ENCODE measurements at places on chromosomes 1 and 21. TPM values are rescaled to one million over a fixed set of nuclear protein-coding genes. Genes with fewer than 3 reads are reported as not detected.

The ETV3L gene
- total RNA-seq, result not detected

The TMEM269 gene
- total RNA-seq, result 0.47 TPM

The SH3BGR gene
- total RNA-seq, result 0.86 TPM

The NOC2L gene
- total RNA-seq, result 45.2 TPM

The ILDR2 gene
- 0.34 TPM for total RNA-seq

The AK4 gene
- total RNA-seq, result 0.05 TPM

The ZSCAN20 gene
- 0.65 TPM for total RNA-seq

The XCL2 gene
- total RNA-seq, result not detected

The NSL1 gene
- 18.6 TPM for total RNA-seq

The ORC1 gene
- total RNA-seq, result 2.0 TPM

The PTPRC gene
- 813 TPM for total RNA-seq

The TCP10L gene
- total RNA-seq, result not detected

The ROR1 gene
- not detected for total RNA-seq

The MIGA1 gene
- 14.7 TPM for total RNA-seq

The SERTAD4 gene
- total RNA-seq, result not detected

The FALEC gene
- total RNA-seq, result not detected

- no peak for DNase-seq
Observed at GRCh38 chr1:2312515-2313301, 78.6 kb downstream of the MORN1 start.

GRCh38 chr1:7654725-7655124, 116.4 kb upstream of the VAMP3 start:
- no peak for DNase-seq

DNA sequence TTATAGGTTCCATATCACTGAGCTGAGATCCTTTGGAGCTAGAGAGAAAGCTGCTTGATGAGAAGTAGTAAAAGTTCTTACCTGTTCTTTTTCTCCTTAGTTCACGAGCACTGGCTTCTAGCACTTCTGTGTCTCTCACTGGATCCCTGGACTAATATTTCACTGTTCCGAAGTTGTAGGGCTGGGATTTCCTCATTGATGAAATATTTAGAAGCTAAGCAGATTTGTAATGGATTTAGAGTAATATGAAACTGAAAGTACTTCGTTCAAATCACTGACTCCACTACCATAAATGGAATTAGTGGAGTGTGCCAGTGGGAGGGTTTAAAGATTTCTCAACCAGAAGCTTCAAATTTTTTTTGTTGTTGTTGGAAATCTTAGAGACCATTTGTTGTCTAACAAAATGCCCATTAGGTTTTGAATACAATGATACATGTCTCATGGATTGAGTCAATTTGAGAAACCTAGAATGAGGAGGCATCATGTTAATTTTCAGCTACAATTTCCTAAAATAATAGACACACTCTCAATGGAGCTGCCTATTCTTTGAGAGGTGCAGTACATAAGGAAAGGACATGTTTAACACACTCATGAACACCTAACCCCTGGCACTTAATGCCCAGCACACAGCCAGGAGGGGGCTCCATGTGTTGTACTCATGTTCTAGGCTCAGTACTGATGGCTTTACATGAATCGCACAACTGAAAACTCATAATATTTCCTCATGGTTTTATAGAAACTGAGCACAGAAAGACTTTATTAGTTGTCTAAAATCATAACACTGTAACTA, at the start of gene GBP1:
TSS of gene GBP1 (minus strand) at position 130 of the 790 bp plus-strand sequence. CDS start 1,974 bp downstream, outside the sequence.
- DNase-seq, result no peak

GRCh38 chr1:79310609-79311008, 304.1 kb upstream of the ADGRL4 start:
- no peak for DNase-seq

DNA sequence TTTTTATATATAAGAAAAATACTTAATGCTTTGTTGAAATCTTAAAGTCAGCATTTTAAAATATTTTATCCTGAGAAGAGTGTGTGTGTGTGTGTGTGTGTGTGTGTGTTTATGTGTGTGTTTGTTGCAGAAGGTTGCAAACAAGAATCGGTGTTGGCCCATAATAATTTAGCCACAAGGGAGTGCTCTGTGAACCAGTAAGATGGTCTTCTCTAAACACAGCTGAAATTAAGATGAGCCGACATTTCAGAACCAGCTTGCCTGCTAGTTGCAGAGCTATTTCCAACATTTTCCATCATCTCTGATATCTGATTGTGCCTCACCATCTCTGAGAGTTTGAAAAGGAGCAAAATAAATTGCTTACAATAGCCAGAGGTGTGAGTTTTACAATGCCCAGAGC, 158.8 kb upstream of the SGIP1 start:
- no peak for DNase-seq

DNA sequence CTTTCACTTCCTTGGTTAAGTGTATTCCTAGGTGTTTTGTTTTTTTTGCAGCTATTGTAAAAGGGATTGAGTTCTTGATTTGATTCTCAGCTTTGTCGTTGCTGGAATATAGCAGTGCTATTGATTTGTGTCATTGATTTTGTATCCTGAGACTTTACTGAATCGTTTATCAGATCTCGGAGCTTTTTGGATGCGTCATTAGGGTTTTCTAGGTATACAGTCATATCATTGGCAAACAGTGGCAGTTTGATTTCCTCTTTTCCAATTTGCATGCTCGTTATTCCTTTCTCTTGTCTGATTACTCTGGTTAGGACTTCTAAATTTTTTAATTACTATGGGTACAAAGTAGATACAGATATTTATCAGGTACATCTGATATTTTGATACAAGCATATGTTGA, 75.4 kb downstream of the SLC35A3 start:
- no peak for DNase-seq

DNA sequence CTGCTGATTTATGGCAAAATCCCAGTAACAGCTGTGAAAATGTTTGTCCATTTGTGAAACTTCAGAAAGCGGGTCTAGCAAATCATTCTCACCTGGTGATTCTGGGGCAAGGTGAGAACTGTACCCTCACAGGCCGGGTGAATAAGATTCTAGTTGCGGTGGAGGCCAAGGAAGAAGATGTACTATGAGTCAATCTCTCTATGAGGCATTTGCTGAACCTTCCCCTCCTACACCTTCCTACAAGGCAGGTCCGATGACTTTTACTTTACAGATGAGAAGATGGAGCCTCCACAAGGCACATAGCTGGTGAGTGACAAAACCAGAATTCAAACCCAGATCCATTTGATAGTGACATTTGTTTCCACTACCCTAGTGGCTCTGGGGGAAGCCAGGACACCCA, 72.7 kb downstream of the BACH1 start:
- no peak for DNase-seq

DNA sequence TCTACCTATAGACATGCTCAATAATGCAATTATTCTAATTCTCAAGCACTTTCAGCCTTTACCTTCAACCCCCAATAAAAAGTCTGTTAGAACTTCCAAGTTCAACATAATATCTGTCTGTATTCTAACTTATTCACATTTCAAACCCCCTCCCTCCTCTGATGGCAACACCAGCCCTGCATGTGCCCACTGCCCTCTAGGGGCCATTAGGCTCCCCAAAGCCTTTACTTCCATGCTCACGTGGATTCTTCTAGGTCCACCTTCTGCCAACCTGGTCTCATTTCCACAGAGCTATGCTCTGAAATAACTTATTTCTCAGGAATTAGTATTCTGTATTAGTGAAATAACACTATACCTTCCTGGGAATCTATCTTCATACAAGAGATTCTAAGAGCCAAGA, 22.2 kb upstream of the KPRP start:
- no peak for DNase-seq

- no peak for DNase-seq
Observed at GRCh38 chr1:68359045-68359444, 90.7 kb downstream of the RPE65 start.

GRCh38 chr1:107142140-107142542, 1.3 kb downstream of the NTNG1 start:
- DNase-seq, result no peak

DNA sequence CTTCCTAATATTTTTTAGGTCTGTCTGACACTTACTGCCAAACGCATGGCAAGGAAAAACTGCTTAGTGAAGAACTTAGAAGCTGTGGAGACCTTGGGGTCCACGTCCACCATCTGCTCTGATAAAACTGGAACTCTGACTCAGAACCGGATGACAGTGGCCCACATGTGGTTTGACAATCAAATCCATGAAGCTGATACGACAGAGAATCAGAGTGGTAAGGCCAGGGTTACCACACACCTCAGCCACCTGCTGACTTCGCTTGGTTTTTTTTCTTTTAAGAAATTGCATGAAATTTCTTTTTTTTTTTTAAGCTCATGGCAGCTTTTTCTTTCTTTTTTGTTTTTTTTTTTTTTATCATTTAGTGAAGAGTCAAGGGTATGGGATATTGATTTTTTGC, 17.2 kb downstream of the ATP1A1 start:
- peak; percentile 36 for DNase-seq

- DNase-seq, result no peak
Observed at GRCh38 chr21:43956019-43956669, 56.0 kb upstream of the TRAPPC10 start.

GRCh38 chr1:219566951-219567947, 45.7 kb downstream of the ZC3H11B start:
- no peak for DNase-seq

DNA sequence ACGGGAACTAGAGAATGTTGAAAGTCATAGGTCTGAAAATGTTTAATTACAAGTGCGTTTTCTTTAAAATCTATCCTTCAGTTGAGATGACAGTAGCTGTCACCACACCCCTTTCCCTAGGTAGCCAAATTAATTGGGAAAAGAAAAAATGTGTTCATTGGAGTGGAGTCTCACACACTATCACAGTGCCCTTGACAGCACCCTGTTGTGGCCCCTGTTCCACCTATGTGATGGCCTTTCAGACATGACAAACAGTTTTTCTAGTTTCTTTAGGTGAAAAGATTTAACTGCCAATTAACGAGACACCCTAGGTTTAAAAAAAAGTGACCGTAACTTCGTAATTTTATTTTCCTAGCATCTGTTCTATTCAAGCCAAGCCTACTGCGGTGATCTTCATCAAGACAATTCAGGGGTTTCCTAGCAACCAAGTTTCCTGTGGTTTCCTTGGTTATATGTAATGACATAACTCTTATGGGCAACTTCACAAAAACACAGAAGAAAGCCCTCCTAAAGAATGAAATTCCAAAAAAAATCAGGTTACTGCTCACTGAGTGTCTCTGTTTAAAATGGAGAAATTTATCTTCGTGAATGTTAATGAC, 298.3 kb downstream of the PDE4B start:
- DNase-seq, result no peak

DNA sequence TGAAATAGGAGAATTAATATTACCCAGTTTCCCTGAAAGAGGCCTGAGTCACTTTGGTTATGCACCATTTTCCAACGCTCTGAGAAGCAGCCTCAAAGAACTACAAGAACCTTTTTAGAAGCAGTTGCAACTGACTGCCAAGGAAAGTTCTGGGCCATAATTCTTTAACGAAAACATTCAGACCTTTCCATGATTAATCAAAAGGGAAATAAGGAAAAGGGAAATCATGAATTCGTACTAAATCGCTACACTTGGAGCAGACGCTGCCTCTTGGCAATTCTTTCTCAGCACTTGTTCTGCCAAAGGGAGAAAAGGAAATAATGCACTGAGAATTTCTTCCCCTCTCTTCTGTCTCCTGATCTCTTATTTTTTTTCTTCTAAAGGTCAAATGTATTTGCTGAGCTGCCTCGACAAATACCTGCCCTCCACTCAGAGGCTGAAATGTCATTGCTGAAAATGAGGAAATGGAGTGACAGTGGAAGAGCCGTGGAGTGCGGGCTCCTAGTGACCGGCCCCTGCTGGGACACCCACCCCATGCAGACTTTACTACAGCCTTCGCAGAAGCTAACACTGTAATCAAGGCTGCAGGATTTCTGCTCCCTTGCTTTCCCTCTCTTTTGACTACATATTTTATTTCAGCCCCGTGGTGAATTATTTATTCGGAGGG, 67.9 kb upstream of the GALNT2 start:
- no peak for DNase-seq

- no peak for DNase-seq
Observed at GRCh38 chr1:41315146-41315822, 46.0 kb upstream of the FOXO6 start.

DNA sequence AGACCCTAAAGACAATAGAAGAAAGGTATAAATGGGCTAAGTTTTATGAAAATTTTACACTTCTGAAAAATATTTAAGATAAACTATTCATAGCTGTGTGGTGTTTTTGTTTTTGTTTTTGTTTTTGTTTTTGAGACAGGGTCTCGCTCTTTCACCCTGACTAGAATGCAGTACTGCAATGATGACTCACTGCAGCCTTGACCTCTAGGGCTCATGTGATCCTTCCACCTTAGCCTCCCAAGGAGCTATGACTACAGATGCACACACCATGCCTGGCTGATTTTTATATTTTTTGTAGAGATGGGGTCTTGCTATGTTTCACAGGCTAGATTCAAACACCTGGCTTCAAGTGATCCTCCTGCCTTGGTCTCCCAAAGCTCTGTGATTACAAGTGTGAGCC, 66.6 kb downstream of the PUM1 start:
- no peak for DNase-seq

DNA sequence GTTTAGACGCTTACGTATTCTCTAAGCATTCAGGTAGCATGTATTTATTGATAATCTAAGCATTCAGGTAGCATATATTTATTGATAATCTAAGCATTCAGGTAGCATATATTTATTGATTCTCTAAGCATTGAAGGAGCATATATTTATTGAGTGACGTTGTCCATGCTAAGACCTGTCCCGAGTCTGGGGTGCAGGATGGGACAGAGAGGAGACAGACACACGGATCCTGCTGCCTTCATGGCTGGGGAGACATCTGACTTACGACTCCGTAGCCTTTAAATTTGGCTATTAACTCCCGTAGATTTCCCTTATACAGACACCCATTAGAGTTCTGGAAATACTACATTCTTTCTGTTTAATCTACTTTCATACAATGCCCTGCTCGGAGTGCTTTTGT, 982 bp downstream of the SCCPDH start:
- no peak for DNase-seq

- DNase-seq, result no peak
Observed at GRCh38 chr1:218499011-218499691, 154.0 kb downstream of the TGFB2 start.

GRCh38 chr1:183630748-183631147, 4.8 kb downstream of the ARPC5 start:
- no peak for DNase-seq

- no peak for DNase-seq
Observed at GRCh38 chr1:25065795-25066238, 135.7 kb upstream of the RUNX3 start.

GRCh38 chr1:170556917-170557316, 25.0 kb downstream of the GORAB start:
- no peak for DNase-seq

GRCh38 chr1:118485757-118486156, 300.7 kb upstream of the SPAG17 start:
- no peak for DNase-seq

DNA sequence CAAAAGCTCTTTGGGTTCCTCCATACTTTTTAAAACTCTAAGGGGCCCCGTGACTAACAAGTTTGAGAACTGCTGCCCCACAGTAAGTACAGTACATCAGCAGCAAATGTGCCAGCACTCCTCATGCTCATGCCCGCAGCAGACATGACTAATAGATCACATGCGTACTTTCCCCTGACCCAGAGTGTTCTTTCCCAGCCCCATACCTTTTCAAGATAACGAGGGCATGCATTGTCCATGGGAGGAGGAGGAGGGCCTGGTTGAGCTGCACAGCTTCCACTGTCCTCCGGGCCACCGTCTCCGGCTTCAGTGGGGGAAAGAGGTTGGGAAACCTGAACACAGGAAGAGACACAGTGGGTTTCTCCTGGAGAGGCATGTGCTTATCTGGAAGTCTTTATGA, 45.5 kb downstream of the DHRS3 start:
- DNase-seq, result no peak

Measured in T-helper 17 cell (primary cell).